Suprapubic skin (tissue), 4 donors: ENCODE measurements at places on chromosomes 16 and 17. TPM values are rescaled to one million over a fixed set of nuclear protein-coding genes. Genes with fewer than 3 reads are reported as not detected.

- DNase-seq = no peak
- H3K36me3 ChIP-seq = no peaks in the 10 kb centered on the region
- no peaks in the 10 kb centered on the region for H3K27me3 ChIP-seq
- H3K27ac ChIP-seq = peak overlapping the region; percentile 92
- H3K4me3 ChIP-seq = peak overlapping the region; percentile 23
- peaks cover 81% of the 10 kb centered on the region for H3K4me1 ChIP-seq
Observed at GRCh38 chr17:10115536-10115932, 82.9 kb downstream of the GAS7 start.

GRCh38 chr17:45894022-45894784, at the start of gene MAPT:
Gene MAPT, plus strand, starts transcription at chr17:45894554. Its CDS starts 67,784 bp downstream, at chr17:45962338.
- H3K27ac ChIP-seq = peak within 1 kb of the TSS; percentile 62
- H3K4me3 ChIP-seq = peak within 1 kb of the TSS; percentile 71
- DNase-seq = peak; percentile 85
- H3K27me3 ChIP-seq = peaks cover 41% of the 10 kb centered on the region

DNA sequence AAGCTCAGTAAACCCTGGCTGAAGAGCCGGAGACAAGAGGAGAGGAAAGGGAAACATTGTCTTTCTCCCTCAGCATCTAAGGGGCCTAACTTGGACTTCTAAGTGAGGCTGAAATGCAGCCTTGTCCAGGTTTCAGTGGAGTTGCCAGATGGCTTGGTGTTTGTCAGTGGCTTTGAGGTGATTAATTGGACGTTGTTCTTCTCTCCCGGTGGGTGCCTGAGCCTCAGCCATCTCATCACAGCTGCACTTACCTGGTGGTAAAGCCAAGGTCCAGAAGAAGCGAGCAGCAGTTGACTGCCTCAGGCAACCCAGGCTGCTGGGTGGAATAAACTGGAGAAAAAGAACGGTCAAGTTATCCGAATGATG, 202.2 kb upstream of the NLRP1 start:
- no peak overlapping the region for H3K27ac ChIP-seq
- H3K4me3 ChIP-seq = no peak overlapping the region
- H3K36me3 ChIP-seq = no peaks in the 10 kb centered on the region
- no peaks in the 10 kb centered on the region for H3K4me1 ChIP-seq
- peaks cover 5% of the 10 kb centered on the region for H3K27me3 ChIP-seq

DNA sequence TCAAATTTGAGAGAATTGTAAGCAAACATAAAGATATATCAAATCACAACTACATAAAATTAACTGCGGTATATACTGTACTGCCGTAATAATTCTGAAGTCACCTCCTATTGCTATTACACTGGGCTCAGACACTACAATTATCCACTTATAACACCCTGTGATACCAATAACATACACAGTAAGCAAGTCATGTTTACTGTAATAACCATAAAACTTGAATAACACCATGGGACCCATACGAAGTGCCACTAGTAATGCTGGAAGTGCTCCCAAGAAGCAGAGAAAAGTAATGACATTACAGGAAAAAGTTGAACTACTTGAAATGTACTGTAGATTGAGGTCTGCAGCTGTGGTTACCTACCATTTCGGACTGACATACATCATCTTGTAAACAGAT, 24.0 kb downstream of the CMC2 start:
- DNase-seq = no peak
- no peak overlapping the region for H3K27ac ChIP-seq
- H3K4me3 ChIP-seq = no peak overlapping the region
- no peaks in the 10 kb centered on the region for H3K27me3 ChIP-seq
- peaks cover 7% of the 10 kb centered on the region for H3K36me3 ChIP-seq

The RPUSD1 gene
- total RNA-seq = 20.9 TPM

- DNase-seq = no peak
- peaks cover 12% of the 10 kb centered on the region for H3K4me1 ChIP-seq
- H3K4me3 ChIP-seq = no peak overlapping the region
- no peaks in the 10 kb centered on the region for H3K27me3 ChIP-seq
Observed at GRCh38 chr17:72507370-72507769, 386.6 kb downstream of the SOX9 start.

GRCh38 chr17:61849674-61850073, 13.7 kb downstream of the BRIP1 start:
- H3K4me1 ChIP-seq = no peaks in the 10 kb centered on the region
- no peaks in the 10 kb centered on the region for H3K27me3 ChIP-seq
- H3K27ac ChIP-seq = no peak overlapping the region
- H3K4me3 ChIP-seq = no peak overlapping the region
- no peaks in the 10 kb centered on the region for H3K36me3 ChIP-seq

The KRTAP4-4 gene
- total RNA-seq = 81.7 TPM

The TAF1C gene
- 75.5 TPM for total RNA-seq

- H3K27ac ChIP-seq = no peak overlapping the region
- no peaks in the 10 kb centered on the region for H3K4me1 ChIP-seq
- H3K36me3 ChIP-seq = no peaks in the 10 kb centered on the region
- no peaks in the 10 kb centered on the region for H3K27me3 ChIP-seq
- no peak for DNase-seq
- no peak overlapping the region for H3K4me3 ChIP-seq
Observed at GRCh38 chr16:8283195-8283594, 307.1 kb downstream of the TMEM114 start.
